ENCODE measurements at places on chromosomes 11 and 22. TPM values are rescaled to one million over a fixed set of nuclear protein-coding genes. Genes with fewer than 3 reads are reported as not detected.

- no peaks in the 10 kb centered on the region for H3K27me3 ChIP-seq
- H3K27ac ChIP-seq: no peak overlapping the region
- no peaks in the 10 kb centered on the region for H3K36me3 ChIP-seq
- no peaks in the 10 kb centered on the region for H3K4me1 ChIP-seq
- no peak overlapping the region for H3K4me3 ChIP-seq
These were observed 54.9 kb upstream of the LMO1 start for GRCh38 chr11:8318536-8318935.

DNA sequence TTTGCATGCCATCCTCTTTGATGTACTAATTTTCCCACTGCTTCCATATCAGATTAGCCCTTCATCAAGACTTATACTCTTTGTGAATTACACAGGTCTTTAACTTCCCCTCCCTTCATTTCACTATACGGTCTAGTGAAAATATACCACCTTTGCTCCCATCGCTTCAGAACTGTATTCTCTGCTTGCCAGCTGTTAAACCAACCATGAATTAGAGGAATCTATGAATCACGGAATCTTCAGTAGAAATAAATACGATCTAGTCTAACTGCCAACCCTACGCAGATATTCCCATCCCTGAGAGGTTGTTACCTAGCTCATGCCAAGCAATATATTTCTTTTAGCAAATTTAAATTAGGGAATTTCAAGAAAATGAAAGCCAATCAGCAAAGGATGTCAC lies 177.8 kb upstream of the MPPED2 start:
- no peak for DNase-seq
- H3K4me3 ChIP-seq: no peak overlapping the region
- H3K27ac ChIP-seq: no peak overlapping the region
- no peaks in the 10 kb centered on the region for H3K36me3 ChIP-seq

GRCh38 chr11:111259896-111260295 lies 14.4 kb downstream of the POU2AF2 start:
- no peak for DNase-seq
- H3K4me3 ChIP-seq: no peak overlapping the region
- no peaks in the 10 kb centered on the region for H3K36me3 ChIP-seq

GRCh38 chr11:120996973-120997372 lies 26.9 kb upstream of the TBCEL start:
- DNase-seq: no peak
- H3K27ac ChIP-seq: no peak overlapping the region
- no peaks in the 10 kb centered on the region for H3K36me3 ChIP-seq
- no peaks in the 10 kb centered on the region for H3K4me1 ChIP-seq

DNA sequence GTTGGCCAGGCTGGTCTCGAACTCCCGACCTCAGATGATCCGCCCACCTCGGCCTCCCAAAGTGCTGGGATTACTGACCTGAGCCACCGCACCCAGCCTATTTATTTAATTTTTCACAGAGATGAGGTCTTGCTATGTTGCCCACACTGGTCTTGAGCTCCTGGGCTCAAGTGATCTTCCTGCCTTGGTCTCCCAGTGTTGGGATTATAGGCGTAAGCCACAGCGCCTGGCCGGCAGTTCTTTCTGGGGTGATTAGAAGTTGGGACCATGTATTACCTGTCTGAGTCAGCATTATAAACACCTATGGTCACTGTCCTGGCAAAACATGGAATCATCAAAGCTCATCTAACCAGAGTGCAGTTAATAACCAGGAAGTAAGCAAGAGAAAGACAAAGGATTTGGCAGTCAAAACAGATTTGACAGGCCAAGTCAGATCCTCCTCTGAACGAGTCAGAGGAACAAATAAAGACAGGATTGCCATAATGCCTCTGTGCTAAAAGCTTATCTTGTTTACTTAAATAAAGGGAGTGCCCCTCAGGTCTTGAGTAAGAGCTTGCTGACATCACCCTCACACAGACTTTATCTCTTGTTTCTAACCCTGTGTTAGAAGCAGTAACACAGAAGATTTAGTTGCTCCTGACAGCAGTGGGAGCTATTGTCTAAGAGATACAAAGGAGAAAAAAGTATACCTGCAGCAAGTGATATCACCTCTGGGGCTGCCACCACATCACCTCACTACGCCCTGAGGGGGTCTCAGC lies 3.7 kb downstream of the SERPIND1 start:
- H3K27me3 ChIP-seq: no peaks in the 10 kb centered on the region
- H3K27ac ChIP-seq: peak overlapping the region; percentile 59
- peak; percentile 95 for DNase-seq
- no peaks in the 10 kb centered on the region for H3K36me3 ChIP-seq

- H3K4me3 ChIP-seq: no peak overlapping the region
- no peaks in the 10 kb centered on the region for H3K4me1 ChIP-seq
- H3K36me3 ChIP-seq: peaks cover 24% of the 10 kb centered on the region
These were observed 5.7 kb downstream of the UBE4A start for GRCh38 chr11:118364956-118365615.

GRCh38 chr22:39183991-39184585 lies 31.6 kb upstream of the CBX7 start:
- H3K4me3 ChIP-seq: no peak overlapping the region
- H3K4me1 ChIP-seq: no peaks in the 10 kb centered on the region
- no peak overlapping the region for H3K27ac ChIP-seq
- H3K27me3 ChIP-seq: no peaks in the 10 kb centered on the region

DNA sequence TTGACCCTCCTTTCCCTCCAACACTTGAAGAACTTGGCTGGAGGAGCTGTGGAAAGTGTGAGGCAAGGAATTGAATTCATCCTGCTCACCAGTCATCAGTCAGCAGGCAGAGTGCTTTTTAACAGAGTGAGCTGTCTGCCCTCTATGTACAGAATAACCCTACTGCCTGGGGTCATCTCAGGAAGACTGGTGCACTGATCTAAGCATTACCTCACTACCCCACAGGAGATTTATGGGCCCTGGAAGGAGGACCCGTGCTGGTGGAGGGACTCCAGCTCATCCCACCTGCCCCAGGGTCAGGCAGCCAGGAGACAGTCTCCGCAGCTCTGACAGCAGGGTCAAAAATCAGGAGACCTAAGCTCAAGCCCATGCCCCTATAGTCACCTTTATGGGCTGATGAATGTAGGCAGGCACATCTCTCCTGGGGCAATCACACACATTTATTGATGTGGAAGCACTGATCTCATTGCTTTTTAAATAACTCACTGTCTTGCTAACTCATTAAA lies 270.8 kb upstream of the SESN3 start:
- H3K27me3 ChIP-seq: no peaks in the 10 kb centered on the region
- DNase-seq: no peak
- H3K4me3 ChIP-seq: no peak overlapping the region
- H3K4me1 ChIP-seq: peaks cover 7% of the 10 kb centered on the region
- H3K27ac ChIP-seq: no peak overlapping the region
- no peaks in the 10 kb centered on the region for H3K36me3 ChIP-seq

- peaks cover 32% of the 10 kb centered on the region for H3K4me1 ChIP-seq
- H3K27ac ChIP-seq: peak within 1 kb of the TSS; percentile 40
- H3K4me3 ChIP-seq: peak within 1 kb of the TSS; percentile 49
- H3K27me3 ChIP-seq: peaks cover 5% of the 10 kb centered on the region
These were observed at the start of gene FAM89B for GRCh38 chr11:65572356-65573051. Gene FAM89B, plus strand, starts transcription at chr11:65572538. Its CDS starts 132 bp downstream, at chr11:65572670.

- no peaks in the 10 kb centered on the region for H3K4me1 ChIP-seq
- H3K27me3 ChIP-seq: no peaks in the 10 kb centered on the region
- no peak overlapping the region for H3K27ac ChIP-seq
- DNase-seq: no peak
- no peaks in the 10 kb centered on the region for H3K36me3 ChIP-seq
- no peak overlapping the region for H3K4me3 ChIP-seq
These were observed 7.8 kb downstream of the CLMP start for GRCh38 chr11:123187248-123187647.

- DNase-seq: no peak
- H3K4me3 ChIP-seq: no peak overlapping the region
- peaks cover 6% of the 10 kb centered on the region for H3K36me3 ChIP-seq
- H3K27ac ChIP-seq: no peak overlapping the region
- no peaks in the 10 kb centered on the region for H3K27me3 ChIP-seq
These were observed 9.5 kb downstream of the USP28 start for GRCh38 chr11:113865873-113866272.

- no peaks in the 10 kb centered on the region for H3K27me3 ChIP-seq
- no peaks in the 10 kb centered on the region for H3K36me3 ChIP-seq
- H3K4me1 ChIP-seq: peaks cover 37% of the 10 kb centered on the region
- H3K27ac ChIP-seq: peak overlapping the region; percentile 96
These were observed 16.4 kb upstream of the FCHSD2 start for GRCh38 chr11:73158356-73159051.

GRCh38 chr11:75524665-75525432 lies 892 bp downstream of the GDPD5 start:
- no peaks in the 10 kb centered on the region for H3K36me3 ChIP-seq
- peaks cover 10% of the 10 kb centered on the region for H3K4me1 ChIP-seq
- H3K27me3 ChIP-seq: peaks cover 28% of the 10 kb centered on the region
- H3K4me3 ChIP-seq: peak overlapping the region; percentile 68
- H3K27ac ChIP-seq: no peak overlapping the region
- DNase-seq: peak; percentile 21

- no peak for DNase-seq
- no peaks in the 10 kb centered on the region for H3K4me1 ChIP-seq
- H3K27me3 ChIP-seq: peaks cover 16% of the 10 kb centered on the region
- H3K27ac ChIP-seq: no peak overlapping the region
- no peaks in the 10 kb centered on the region for H3K36me3 ChIP-seq
These were observed 4.4 kb downstream of the CST6 start for GRCh38 chr11:66015936-66016792.

- H3K4me1 ChIP-seq: peaks cover 35% of the 10 kb centered on the region
- no peaks in the 10 kb centered on the region for H3K27me3 ChIP-seq
- no peak overlapping the region for H3K4me3 ChIP-seq
- peak; percentile 63 for DNase-seq
These were observed 74.3 kb downstream of the RPUSD4 start for GRCh38 chr11:126137136-126137535.

GRCh38 chr22:37148031-37148651 lies 1.6 kb downstream of the IL2RB start:
- H3K27ac ChIP-seq: no peak overlapping the region
- H3K4me3 ChIP-seq: no peak overlapping the region
- H3K27me3 ChIP-seq: no peaks in the 10 kb centered on the region
- DNase-seq: no peak
- no peaks in the 10 kb centered on the region for H3K36me3 ChIP-seq
- no peaks in the 10 kb centered on the region for H3K4me1 ChIP-seq

DNA sequence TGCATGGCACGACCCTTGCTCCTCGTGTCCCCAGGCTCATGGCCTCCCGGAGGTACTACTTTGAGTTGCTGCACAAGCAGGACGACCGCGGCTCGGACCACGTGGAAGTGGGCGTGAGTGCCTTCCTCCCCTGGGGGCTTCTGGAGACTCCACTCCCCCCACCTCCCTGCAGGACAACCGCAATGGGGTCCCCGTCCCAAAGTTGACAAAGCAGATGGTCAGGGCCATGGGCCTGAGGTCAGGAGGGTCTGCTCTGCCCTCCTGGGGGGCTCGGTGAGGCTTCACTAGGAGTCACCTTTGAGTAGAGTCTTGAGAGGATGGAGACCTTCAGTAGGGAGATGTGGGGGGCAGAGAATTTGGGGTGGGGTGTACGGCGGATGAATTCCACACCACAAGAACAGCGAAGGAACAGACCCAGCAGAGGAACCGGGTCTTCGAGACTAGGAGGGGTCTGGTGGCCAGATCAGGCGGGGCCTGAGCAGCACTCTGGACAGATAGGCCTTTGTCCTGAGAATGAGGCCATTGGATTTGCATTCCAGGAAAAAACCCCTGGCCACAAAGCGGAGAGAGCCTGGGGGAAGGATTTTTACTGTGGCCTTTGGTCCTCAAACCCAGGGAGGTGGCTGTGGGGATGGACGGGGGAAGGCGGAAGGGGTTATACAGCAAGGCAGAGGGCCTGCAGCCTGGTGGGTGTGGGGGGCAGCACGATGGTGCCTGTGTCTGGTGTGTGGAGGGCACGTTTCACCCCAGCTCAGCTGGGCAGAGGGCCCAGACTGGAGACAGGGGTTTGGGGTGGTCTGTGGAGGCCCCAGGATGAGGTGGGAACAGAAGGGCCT lies 4.6 kb downstream of the B4GALNT4 start:
- no peak overlapping the region for H3K27ac ChIP-seq
- no peaks in the 10 kb centered on the region for H3K27me3 ChIP-seq
- H3K36me3 ChIP-seq: peaks cover 3% of the 10 kb centered on the region
- no peak overlapping the region for H3K4me3 ChIP-seq
- no peaks in the 10 kb centered on the region for H3K4me1 ChIP-seq

DNA sequence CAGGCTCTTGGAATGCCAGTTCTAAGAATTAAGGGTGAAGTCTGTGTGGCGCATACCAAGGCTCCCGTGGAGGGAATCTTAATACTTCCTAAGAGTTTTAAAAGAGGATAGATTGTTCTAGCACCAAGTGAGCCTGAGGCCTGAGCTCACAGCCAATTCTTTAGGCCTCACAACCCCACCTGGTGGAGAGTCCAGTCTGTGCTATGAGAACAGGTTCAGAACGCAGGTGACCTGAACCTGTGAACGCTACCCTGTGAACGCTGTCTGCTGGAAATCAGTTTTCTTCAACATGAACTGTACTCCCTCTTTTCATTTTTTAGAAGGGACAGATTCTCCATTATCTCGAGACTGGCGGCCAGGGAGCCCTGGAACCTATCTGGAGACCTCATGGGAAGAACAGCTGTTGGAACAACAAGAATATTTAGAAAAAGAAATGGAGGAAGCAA lies 43.2 kb upstream of the DLAT start:
- H3K36me3 ChIP-seq: peaks cover 24% of the 10 kb centered on the region
- no peaks in the 10 kb centered on the region for H3K27me3 ChIP-seq
- no peak overlapping the region for H3K4me3 ChIP-seq
- peaks cover 36% of the 10 kb centered on the region for H3K4me1 ChIP-seq

- H3K27ac ChIP-seq: no peak overlapping the region
- no peaks in the 10 kb centered on the region for H3K27me3 ChIP-seq
- H3K36me3 ChIP-seq: no peaks in the 10 kb centered on the region
- H3K4me1 ChIP-seq: no peaks in the 10 kb centered on the region
- DNase-seq: no peak
- H3K4me3 ChIP-seq: no peak overlapping the region
These were observed 70.2 kb upstream of the GDPD4 start for GRCh38 chr11:77371646-77372045.

Gene TMPRSS6
- total RNA-seq: not detected

Gene PDE3B
- 9.0 TPM for total RNA-seq

Gene SLC16A8
- total RNA-seq: 1.0 TPM

Gene FGF3
- total RNA-seq: 0.77 TPM

Gene RFPL2
- total RNA-seq: 0.51 TPM

Gene DBX1
- not detected for total RNA-seq

Gene UPK3A
- total RNA-seq: not detected

Gene CNIH2
- 2.7 TPM for total RNA-seq

Gene OR52L1
- total RNA-seq: not detected

Gene GAS2
- total RNA-seq: 9.6 TPM

Gene ZFP91
- total RNA-seq: 22.6 TPM

Gene ARHGAP8
- total RNA-seq: 1.3 TPM

Gene TEX54
- not detected for total RNA-seq

Data from cardiac muscle cell (in vitro differentiated cells and primary cell).